ENCODE measurements at places on chromosomes 2 and 18.

GRCh38 chr2:163351966-163352365, 383.8 kb downstream of the FIGN start:
- DNase-seq: no peak

- no peak for DNase-seq
Measured at GRCh38 chr18:31301201-31301655, 16.7 kb upstream of the DSG1 start.

DNA sequence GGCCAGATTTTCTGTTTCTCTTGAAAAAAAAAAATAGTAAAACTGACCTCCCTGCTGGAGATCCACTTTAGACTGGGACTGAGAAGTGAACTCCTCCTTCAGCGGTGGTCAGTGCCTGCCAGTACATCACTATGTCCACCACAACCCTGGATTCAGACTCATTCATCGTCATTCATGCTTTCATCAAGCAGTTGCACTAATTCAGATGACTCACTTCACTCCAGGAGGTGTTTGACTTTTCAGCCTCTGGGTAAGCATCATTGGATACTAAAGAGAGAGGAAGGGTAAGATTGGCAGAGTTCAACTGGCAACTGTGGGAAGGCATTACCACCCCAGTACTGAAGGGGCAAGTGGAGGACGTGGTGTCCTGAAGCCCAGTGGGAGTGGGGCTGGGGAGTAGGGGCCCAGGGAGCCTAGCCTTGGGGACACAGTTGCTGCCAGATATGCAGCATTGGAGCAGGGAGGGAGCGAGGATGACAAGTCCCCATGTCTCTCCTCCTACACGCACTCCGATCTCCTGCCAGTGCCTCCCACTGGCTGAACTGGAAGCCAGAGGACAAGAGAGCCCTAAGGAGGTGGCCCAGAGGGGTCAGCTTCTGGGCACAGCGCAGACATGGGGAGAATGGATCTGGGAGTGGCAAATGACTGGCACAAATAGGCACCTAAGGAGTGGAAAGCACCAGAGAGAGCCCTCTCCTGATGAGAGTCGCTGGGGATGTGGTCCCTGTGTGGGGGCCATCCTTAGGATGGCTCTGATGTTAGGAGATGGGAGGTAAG, 111.1 kb downstream of the TGFA start:
- DNase-seq: no peak

DNA sequence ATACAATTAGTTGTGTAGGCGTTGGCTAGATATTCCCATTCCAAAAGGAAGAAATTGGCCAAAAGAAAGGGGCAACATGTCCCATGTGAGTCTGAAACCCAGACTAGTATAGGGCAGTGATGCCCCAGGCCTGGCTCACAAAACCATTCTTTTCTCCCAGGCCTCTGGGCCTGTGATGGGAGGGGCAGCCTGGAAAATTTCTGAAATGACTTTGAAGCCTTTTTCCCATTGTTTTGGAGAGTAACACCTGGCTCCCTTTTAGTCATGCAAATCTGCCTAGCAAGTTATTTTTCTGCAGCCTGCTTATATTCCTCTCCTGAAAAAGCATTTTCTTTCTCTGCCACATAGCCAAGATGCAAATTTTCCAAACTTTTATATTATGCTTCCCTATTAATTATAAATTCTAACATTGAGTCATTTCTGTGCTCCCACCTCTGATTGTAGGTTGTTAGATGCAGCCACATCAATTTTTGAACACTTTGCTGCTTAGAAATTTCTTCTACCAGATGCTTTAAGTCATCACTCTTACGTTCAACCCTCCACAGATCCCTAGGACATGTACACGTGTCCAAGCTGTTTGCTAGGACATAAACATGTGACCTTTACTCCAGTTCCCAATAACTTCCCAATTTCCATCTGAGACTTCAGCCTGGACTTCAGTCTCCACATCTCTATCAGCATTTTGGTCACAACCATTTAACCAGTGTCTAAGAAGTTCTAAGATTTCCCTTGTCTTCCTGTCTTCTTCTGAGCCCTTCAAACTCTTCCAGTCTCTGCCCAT, 76.1 kb upstream of the MC4R start:
- DNase-seq: no peak

GRCh38 chr2:7430421-7430868, 513.2 kb downstream of the RNF144A start:
- no peak for DNase-seq

DNA sequence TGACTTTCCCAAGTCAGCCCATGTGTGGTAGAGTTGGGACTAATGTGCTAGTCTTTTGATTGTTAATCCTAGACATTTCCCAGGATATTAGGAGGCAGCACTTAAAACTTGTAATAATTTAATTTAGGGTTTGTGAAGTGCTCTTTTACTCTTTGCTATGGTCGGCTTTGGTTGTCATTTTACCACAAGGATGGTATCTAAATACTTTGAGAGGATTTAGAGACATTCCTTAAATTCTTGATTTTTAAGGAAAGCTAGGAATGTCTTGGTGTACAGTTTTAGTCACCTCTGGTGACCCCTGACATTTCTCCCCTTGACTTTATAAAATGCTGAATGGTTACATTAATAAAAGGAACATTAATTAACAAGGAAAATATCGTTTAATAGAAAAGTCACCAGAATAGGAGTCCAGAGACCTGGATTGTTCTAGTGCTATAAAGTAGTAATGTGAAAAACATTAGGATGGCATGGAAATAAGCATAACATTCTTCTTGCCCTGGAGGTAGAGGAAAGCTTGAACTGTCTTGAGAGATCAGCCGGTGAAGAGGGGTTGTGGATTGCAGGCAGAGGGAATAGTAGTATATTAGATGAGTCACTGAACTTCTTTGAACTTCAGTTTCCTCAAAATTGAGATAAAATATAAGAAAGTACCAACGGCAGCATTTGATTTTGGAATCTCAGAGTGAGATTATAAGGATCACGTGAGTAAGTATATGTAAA, 209.2 kb downstream of the MCFD2 start:
- no peak for DNase-seq

- DNase-seq: no peak
Measured at GRCh38 chr18:76889091-76889699, 66.8 kb downstream of the ZNF236 start.

DNA sequence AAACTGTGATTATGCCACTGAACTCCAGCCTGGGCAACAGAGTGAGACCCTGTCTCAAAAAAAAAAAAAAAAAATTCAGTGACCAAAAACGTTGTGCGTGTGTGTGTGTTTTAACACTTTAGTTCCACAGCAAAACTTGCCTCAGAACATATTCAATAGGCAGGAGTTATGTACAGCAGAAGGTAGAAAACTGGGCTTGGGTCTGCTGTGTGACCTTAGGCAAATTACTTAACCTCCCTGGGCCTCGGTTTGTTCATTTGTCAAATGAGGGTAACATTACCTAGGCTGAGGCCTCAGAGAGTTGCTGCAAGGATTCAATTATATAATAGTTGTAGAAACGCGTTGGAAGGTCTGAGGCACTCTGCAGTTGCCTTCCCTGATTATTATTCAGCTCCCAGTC, 10.3 kb upstream of the SCG2 start:
- DNase-seq: no peak

DNA sequence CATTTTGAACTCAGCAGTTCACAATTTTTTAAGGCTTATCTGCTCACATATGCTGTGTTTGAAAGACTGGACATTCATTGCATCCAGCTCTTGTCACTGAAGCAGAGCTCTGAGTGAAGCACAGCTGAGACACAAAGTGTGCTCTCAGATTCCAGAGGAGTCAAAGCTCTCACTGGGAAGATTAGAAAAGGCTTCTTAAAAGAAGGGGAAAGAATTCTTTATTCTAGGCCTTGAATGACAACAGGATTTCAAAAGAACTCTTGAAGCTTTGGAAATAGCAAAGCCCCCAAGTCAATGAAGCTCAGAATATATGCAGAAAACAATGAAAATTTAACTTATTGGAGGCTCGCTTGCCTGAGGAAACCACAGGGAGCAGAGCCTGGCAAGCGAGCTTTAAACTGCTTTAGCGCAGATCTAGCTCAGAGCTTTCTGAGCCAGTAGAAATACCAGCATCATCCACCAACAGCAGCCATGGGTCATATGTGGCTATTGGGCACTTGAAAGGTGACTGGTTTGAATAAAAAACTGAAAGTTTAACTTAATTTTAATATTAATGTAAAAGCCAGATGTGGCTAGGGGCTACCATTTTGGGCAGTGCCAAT, 369.7 kb downstream of the OSR1 start:
- DNase-seq: no peak

DNA sequence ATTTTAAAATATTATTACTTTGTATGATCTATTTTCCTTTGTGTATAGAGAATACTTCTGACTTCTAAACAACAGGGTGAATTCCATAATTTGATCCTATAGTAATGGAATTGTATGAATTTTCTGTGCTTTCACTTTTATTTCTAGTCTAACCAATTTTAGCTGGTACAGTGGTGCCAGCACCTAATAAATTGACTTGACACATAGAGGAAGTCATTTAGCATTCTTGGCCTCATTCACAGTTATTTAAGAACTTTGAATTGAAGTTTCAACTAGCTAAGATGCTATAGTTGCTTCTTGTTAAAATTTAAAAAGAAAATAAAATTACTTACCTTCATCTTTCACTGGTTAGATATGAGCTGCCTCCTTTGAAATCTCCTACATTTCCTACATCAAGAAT, 220.4 kb downstream of the CPS1 start:
- no peak for DNase-seq

DNA sequence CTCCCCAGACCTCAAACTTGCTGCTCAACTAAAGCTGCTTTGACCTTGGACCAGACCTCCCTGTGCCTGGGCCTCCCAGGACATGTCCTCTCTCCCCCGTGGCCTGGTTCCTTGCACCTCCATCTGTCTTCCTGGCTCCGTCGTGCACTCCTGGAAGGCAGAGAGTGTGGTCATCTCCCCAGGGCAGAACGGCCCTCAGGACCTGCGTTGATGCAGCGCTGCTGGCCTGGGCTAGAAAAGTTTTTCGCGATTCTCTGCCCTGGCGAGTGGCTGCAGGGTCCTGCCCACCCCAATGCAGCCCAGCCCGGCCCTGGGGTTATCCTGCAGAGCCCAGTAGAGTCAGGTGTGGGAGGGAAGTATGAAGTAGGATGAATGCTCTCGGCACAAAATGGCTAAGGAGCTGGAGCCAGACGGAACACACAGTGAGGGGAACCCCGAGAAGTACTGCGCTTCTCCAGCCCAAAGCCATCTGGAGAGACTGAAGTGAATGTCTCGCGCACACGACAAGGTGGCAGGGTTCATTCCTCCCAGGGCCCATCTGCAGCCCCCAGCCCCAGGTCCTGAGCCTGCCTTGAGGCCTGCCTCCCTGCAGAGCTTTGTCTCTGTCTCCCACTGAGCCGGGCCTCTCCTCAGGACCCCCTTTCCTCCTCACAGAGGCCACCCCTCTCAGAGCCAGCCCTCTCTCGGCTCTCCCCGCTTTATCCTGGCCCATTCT, 41.7 kb downstream of the ATOH8 start:
- DNase-seq: no peak

- no peak for DNase-seq
Measured at GRCh38 chr2:8761529-8762164, 75.8 kb downstream of the KIDINS220 start.

- no peak for DNase-seq
Measured at GRCh38 chr2:112639936-112640335, 5.8 kb upstream of the SLC20A1 start.

DNA sequence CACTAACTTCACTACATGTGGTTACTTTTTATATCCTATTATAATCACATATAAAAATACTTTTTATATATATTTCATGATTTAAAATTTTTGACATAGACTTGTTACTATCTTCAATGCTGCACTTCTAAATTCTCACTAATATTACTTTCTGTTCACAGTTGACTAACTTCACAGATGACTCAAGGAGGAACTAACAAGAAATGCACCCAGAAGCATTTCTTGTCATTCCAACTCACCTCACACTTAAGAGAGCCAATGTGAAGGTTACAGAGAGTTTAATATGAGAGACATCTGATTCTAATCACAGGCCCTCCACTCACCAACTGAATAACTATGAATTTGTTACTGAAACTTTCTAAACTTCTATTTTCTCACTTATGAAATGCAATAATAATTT, 399.8 kb upstream of the SLC8A1 start:
- DNase-seq: no peak

- no peak for DNase-seq
Measured at GRCh38 chr2:12717191-12718014, 667 bp downstream of the TRIB2 start.

GRCh38 chr2:95551055-95551568, 40.7 kb upstream of the TRIM43 start:
- no peak for DNase-seq

GRCh38 chr2:236341067-236341466, 76.9 kb upstream of the ASB18 start:
- no peak for DNase-seq
